ENCODE measurements at places on chromosomes 4 and X.

- no peak for DNase-seq
These were observed 855.1 kb downstream of the GLUD2 start for GRCh38 chrX:121902463-121902862.

DNA sequence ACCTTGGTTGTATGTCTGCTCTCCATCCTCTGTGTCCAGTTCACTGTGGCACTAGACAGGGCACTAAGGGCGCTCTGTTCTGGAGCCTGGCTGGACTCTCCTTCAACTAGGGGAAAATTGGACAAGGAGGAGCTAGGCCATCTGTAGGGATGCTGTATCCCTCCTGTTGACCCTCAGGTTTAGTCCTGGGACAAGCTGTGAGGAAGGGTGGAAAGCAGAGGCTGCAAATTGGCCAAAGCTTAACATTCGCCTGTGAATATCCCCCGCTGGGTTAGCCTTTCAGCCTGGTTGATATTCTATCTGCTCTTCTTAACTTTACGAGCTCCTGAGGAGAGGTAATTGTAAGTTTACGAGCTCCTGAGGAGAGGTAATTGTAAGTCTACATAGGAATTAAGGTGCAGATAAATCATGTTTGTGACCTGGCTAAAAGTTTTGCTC lies 64.4 kb upstream of the ENPEP start:
- DNase-seq = no peak

DNA sequence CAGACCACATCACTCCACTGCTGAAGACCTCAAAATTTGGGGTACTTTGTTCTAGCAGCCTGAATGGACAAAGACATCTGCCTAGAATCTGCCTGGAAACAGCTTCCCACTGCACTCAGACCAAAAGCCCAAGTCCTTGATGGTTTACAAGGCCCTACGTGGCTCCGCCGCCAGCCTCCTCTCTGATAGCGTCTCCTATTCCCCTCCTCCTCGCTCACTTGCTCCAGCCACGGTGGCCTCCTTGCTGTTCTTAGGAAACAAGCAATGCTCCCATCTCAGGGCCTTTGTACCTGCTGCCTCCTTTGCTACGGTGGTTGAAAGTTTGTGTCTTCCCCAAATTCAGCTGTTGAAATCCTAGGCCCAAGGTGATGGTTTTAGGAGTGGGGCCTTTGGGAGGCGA lies 34.7 kb upstream of the SORCS2 start:
- no peak for DNase-seq

DNA sequence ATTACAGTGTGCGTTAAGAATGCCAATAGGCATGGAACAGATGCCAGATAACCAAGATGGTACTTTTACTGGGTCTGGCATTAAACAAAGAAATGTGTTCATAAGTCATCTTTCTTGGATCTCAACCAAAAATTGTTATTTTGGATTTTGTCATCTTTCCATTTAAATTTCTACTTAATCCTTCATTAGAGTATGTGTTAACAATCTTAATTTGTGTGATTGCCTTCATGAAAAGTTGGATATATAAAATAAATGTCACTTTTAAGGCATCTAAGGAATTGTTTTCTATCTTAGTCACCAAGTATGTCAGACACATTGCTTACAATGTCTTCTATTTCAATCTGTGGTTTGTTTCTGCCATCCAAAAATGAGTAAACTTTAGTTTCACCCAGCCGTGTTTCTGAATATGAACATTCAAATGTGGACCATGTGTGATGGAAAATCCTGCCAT lies 87.5 kb downstream of the PALLD start:
- no peak for DNase-seq

- DNase-seq = no peak
These were observed 18.6 kb upstream of the SUPT20HL1 start for GRCh38 chrX:24341795-24342194.

DNA sequence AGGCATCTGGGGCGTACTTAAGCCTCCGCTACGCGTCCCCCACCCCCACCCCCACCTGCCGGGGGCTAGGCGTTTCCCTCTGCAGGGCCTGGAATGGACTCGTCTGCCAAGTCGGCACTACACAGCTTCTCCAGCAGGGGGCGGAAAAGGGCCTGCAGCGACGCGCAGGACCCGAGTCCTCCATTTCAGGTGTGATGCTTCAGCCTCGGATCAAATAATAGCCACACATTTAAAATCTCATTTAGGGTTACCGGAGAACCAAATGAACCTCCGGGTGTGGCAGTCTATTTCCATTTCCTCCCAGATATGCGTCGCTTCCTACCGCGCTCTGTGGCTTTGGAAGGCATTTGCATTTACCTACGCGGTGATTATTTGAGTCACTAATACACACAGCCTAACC lies 2.9 kb downstream of the PAK3 start:
- peak; percentile 52 for DNase-seq

DNA sequence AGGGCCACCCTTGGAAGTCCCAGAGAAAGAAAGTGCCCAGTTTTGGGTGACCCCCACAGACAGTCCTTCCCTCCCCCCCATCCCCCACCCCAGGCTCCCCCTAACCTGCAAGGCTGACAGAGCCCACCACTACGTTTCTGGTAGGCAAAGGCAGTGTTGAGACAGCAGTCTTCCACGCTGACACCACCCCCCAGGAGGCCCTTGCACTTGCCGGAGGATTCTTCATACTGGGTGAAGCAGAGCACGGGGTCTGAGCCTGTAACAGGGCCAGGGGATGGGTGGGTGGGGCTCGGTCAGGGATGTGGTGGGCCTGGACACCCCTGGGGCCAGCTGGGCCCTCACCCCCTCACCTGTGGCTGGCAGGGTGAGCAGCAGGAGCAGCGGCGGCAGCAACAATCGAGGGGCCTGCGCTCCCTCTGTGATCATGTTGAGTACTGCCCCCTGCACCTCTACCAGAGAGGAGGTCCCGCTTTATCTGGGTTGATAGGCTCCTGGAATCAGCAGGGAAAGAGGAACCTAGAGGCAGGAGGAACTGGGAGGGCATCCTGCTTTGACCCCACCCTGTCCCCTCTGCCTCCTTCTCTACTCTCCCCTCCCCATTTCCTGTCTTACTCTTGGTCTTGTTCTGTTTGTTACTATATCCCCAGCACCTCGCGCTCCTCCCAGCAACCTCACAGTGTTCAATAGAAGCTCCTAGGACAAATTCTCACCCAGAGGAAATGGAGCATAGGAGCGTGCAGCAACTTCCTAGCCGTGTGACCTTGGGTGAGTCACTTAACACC lies at the start of gene CFP:
TSS of gene CFP (minus strand) at position 512 of the 782 bp plus-strand sequence. CDS start at position 426, 86 bp downstream.
- DNase-seq = no peak

All from stimulated activated CD4-positive, alpha-beta T cell treated with anti-CD3 and anti-CD28 coated beads, Interleukin-1b, Interleukin-23, amount 100 ng/mL, for 48 hours (primary cell).